ENCODE measurements at places on chromosomes 1 and 21.
A peak's percentile ranks its signal among the peaks of the same experiment; 100 is the strongest.

GRCh38 chr21:44712203-44713028 lies 1.0 kb upstream of the TSPEAR start:
- DNase-seq = no peak

- DNase-seq = no peak
These were observed 30.1 kb upstream of the CHAF1B start for GRCh38 chr21:36354918-36355680.

- DNase-seq = no peak
These were observed 9.8 kb downstream of the BARHL2 start for GRCh38 chr1:90707363-90707710.

- no peak for DNase-seq
These were observed 190.2 kb upstream of the SGIP1 start for GRCh38 chr1:66343569-66344325.

DNA sequence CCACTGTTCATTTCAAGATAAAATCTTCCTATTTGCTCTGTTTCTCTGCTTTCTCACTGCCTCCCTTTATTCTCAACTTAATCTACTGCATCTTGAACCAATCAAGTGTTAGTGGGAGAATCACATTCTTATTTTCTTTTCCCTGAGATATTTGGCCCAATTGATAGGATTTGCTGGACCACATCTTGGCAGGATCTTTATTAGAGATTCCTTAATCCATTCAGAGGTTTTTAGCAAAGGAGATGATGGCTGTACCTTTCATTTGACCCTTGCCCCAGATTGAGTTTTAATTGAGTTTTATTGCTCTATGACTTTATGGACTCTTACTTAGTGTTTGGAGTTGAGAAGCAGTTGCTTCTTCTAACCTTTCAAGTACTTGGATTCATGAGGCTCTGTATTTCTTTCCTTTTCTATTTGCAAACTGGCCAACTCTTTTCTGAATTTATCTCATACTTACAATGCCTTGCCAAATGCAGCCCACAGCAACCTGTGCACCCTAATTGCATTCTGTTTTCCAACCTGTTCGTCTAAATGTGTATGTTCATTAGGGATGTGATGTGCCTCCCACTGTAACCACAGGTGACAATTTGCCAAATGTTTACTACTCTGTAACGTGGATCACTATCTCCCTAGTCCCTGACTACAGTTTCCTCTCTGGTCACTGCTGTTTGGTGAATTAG lies 274.8 kb upstream of the KAZN start:
- DNase-seq = no peak

DNA sequence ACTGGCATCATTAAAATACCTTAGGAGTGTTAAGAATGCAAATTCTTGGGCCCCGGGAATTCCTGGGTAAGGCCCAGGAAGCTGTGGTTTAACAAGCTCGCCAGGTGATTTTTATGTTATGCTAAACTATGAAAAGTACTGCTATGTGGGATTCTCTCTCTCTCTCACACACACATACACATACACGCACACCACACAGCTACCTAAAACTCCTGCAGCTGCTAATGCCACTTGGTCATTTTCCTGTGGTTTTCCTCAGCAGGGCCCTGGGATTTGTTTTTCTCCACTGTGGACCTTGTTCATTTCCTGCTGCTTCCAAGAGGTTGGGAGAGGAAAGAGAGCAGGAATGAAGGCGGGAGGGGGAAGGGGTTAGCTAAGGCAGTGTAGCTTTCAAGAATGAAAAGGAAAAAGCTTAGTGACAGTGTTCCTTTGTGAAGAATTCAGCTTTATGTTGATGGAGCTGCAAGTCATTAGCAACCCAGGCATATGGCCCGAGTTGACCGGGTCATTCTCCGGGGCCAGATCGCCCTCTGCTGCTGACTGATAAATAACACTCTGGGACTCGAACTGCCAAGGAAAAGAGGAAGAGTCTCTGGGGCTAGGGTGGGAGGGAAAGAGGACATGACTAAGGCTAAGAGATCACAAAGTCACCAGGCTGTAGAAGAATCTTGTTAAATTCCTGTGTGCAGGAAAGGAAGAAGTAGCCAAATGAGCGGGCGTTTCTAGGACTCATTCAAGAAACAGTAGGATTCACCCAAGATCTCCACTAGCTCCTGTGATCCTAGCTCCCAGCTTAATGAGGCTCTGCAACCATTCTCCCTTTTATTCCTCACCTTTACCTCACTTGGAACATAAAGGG lies 30.5 kb upstream of the LRIG2 start:
- DNase-seq = no peak

- DNase-seq = no peak
These were observed 27.1 kb upstream of the CNIH3 start for GRCh38 chr1:224589006-224589405.

GRCh38 chr1:183911285-183911684 lies 106.4 kb downstream of the RGL1 start:
- DNase-seq = no peak

DNA sequence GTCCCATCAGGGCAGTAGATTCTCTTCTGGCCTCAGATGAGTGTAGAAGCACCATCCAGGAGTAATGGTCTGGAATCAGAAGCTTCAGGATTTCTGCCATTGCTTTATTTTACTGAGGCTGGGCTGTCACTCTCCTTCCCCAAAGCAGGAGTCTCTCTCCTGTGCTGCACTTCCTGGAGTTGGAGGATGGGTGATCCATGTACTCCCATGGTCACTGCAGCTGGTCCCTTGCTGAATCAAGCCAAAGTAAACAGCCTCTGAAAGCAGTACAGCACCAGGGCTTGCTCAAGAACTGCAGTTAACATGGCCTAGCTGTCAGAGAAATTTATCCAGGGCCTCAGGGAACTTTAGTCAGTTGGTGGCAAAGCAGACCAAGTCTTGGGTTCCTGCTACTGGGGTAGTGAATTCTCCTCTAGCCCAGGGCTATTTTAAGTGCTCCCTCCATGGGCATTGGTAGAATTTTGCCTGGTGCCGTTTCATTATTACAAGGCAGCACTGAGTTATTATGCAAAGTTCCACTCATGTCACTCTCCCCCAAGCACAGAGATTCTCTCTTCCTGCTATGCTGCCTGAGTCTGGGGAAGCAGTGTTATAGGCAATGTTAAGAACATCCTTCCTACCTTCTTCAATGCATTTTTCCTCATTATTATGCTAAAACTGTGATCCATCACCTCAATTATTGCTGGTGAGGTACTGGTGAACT lies 29.5 kb downstream of the DRAM2 start:
- no peak for DNase-seq

DNA sequence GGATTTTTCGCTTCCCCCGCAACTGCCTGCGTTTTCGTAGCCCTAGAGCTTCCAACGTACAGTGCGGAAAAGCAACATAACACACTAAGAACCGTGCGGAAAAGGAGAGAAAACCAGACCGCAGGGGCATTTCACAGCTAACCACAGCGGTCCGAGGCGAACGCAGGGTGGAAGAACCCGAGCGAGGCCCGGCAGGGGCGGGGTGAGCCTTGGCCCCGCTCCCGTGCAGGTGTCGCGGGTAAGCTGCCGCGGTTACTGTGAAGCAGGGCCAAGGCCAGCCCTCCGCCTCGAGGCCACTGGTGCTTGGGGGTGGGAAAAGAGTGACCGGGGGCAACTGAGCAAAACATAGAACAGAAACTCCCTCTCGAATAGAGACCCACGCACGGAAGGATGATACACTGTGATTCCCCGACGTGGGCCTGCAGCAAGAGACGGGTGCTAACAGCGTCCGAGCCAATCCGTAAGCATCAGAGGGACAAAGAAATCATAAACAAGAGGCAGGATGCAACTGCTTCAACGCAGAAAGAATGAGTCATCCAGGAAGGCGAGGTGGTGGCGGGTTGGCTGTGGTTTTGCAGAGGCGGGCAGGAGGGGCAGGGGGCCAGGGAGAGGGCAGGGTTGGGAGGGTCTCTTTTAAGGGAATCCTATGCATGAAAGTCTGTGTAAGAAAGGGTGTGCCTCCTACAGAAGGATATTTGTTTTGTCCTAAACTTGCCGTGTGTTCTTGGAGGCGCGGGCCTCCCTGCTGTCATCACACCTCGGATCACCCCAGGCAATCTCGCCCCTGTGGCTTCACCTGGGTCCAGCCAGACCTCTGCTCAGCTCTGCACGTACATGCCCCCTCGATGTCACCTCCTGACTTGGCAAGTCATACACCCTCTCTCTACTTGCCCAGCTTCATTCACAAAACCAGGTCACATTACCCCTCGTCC lies 7.3 kb downstream of the GNG4 start:
- no peak for DNase-seq

DNA sequence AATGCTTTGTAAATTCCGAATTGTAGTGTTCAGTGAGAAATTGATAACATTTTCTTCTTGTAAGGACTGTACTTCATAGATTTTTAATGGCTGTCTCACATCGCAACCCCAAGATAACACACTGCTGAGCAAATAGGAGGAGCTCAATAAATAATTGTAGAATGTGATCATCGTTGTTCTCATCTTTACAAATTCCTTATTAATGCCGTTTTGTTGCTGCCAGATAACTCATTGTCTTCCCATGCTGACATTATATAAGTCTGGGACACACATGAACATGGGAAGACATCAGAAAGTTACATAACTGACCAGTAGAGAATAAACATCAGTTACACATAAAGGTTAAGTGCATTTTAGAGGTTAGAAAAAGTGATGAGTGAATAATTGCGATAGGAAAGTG lies 46.4 kb upstream of the TSPAN2 start:
- DNase-seq = no peak

GRCh38 chr1:6313393-6314200 lies 52.7 kb upstream of the GPR153 start:
- DNase-seq = no peak

DNA sequence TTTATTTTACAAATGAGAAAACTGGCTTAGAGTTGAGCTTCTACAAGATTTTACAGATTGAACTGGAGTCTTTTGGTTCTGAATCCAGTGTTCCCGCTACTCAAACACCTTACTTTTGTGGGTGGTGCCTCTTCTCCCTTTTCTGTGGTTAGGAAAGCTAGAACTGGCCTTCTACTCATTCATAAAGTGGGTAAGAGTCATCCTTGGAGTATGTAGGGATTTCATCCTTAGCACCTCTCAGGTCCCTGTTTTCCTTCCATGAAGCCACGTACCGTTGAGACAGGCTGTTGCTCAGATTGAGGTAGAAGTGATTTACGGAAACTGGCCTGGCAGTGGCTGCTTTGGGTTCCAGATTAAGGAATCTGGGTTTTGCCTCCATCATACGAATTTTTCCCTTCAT lies 35.8 kb downstream of the WNT4 start:
- no peak for DNase-seq

DNA sequence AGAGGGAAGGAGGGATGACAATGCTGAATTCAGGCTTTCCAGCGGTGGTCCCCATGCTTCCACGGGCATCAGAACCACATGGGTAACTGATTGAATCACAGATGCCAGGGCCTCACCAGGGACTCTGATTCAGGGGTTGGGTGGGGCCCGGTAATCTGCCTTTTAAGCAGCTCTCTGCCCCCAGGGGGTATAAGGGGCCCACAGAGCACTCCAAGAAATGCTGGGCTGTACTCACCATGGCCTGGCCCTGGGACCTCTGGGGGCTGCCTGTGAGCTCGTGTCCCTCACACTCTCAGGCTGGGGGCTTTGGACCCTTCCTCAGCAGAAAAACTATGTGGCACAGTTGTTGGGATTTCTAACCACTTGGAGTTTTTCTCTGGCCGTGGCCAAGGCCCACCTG lies 70.6 kb downstream of the ARHGEF10L start:
- DNase-seq = no peak

GRCh38 chr1:152048416-152049009 lies 11.7 kb upstream of the S100A11 start:
- no peak for DNase-seq

- no peak for DNase-seq
These were observed 6.0 kb downstream of the CYB561D1 start for GRCh38 chr1:109499661-109500536.

DNA sequence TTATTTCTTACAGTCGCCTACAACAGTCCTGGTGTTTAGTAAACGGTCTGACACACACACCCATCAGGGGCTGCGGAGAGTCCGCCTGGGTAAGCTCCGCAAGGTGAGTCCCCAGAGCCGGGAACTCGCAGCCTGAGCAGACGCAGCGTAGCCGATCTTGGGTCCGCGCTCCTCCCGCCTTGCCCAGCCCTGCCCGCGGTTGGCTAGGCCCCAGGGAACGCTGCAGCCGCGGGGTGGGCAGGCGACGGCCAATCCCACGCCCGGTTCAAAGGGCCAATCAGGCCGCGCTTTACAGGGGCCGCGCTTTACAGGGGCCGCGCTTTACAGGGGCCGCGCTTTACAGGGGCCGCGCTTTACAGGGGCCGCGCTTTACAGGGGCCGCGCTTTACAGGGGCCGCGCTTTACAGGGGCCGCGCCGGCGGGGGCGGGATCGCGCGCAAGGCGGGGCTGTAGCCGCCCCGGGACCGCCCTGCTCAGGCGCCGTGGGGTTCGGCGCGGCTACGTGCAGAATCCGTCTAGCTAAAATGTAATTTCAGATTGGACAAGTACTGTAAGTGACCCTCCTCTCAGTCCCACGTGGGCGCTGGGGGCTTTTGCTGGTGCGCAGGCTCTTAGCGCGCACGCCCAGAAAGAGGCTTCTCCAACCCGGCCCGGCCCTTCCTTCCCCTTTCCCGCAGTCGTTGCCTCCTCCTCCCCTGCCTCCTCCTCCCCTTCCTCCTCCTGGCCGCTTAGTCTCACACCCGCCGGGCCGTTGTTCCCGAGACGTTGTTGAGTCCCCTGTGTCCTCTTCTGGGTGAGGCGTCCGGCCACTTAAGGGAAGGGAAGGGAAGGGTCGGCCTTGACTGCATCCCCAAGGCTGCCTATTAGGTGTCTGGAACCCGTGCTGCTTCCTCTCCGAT lies at the start of gene FGGY:
Gene FGGY, plus strand, starts transcription at position 737 of the 899 bp plus-strand sequence. CDS start 24,456 bp downstream, outside the sequence.
- peak; percentile 81 for DNase-seq

- DNase-seq = peak; percentile 23
These were observed 46.7 kb upstream of the PCBP3 start for GRCh38 chr21:45596704-45597318.

GRCh38 chr1:199038156-199038555 lies 399.3 kb downstream of the PTPRC start:
- no peak for DNase-seq

DNA sequence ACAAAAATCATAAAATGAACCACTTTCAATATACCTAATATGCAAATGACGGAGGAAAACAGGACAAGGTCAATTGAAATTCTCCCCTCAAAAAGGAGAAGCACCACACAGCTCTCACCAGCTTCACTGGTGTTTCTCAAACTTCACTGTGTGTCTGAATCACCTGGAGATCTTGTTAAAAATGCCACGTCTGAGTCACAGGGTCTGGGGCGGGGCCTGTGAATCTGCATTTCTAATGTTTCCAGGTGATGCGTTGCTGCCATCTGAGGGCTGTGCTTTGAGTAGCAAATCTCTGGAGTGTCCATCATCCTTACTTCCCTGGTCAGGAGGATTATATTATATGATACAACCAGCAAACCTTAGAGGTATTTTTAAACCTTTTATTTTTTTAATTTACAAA lies 9.0 kb downstream of the CLDN19 start:
- DNase-seq = no peak

DNA sequence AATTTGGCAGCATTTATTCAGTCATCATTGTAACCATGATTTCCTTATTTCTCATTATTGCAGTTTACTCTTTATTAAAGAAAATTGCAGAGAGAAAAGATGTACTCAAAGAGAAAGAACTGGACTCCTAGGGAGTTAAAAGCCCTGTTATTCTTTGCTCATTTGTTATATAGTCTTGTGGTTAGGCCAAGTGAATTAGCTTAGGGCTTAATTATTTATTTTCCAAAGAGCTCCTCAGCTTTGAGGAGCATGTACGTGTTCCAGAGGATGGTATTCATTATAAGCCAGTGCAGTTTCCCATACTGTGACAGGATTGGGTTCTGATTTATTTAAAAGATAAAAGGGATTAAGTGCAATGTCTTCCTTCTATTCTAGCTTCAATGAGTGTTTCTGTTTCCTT lies 86.4 kb downstream of the GPR161 start:
- no peak for DNase-seq

GRCh38 chr1:214418391-214418790 lies 133.0 kb downstream of the PTPN14 start:
- DNase-seq = no peak
